Activated naive CD8-positive, alpha-beta T cell treated with anti-CD3 and anti-CD28 coated beads, Interleukin-2, amount 50 U/mL, for 24 hours (primary cell): ENCODE measurements at places on chromosomes 13 and 19.
A peak's percentile ranks its signal among the peaks of the same experiment; 100 is the strongest.

GRCh38 chr19:1658150-1659083 is 6.0 kb upstream of the TCF3 start:
- no peak for DNase-seq

DNA sequence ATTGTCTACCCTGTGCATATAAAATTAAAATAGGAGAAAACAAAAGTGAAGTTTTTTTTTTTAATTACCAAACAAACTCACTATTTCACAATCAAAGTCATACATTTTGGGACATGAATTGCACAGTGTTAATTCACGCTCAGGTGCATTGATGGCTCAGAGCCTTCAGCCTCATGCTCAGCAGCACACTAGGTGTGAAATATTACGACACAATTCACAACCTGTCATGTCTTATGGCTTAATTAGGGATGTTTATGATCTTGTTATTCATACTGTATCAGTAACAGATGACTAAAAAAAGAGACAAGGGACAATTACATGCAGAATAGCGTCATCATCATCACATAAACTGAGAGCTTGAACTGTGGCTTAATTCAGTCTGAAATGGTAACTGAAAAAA is 2005.5 kb upstream of the PCDH20 start:
- DNase-seq = no peak

DNA sequence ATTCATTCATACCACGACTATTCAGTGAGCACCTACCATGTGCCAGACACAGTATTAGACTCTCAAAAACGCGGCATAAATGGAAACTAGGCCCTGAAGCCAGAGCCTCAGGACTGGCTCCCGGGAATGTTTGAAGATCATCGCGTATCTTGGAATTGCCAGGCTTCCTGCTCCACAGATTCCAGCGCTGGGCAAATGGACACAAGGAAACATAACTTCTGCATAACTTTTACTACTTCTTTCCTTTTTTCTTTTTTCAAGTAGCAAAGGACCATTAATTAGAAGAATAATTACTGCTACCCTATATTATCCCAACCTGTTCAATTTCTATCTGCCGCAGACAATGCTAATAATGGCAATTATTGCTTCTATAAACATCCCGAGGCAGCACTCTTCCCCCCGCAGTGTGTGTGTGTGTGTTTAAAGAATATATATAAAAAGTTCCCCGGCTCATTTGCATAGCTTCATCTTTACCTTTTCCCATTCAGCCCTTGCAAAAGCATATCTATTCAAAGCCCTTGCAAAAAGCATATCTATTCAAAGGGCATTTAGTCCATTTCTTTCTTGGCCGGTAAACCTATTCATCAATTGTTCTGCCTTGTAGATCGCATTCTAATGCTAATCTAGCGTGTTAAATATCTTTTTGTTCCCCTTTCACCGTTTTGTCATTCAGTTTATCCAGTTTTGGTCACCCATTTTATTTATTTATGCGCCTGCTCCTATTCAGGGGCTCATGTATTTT is 6.1 kb downstream of the SOX21 start:
- no peak for DNase-seq

GRCh38 chr13:92297971-92298942 is 899.8 kb downstream of the GPC5 start:
- no peak for DNase-seq

DNA sequence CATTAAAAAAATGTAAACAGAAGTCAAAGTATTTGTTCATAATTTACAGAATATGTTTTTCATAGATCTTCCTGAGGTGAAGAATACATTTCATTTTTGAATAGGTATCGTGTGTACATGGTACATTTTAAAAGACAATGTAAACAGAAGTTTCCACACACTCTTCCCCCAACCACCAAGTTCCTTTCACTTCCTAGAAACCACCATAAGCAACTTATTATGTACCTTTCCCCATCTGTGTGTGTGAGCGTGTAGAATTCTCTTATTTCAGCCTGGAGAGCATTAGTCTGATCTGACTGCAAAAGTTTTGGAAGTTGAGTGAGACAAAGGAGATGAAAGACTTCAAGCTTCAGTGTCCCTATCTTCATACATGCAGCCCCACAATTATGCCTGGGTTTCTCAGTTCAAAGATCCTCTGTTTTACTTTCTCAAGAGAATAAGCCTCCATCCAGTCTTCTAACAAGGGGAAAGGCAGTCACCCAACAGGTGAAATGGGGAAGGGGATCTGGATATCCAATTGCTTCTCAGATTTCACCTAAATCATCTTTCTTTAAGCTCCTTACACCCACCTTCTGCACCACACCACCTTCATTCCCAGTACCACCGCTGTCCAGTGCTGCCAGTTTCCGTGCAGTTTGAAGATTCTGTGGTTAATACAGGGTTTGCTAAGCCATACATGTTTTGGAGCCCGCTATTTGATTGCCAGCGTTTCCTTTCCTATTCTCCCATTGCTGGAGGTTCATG is 2.1 kb downstream of the TEX30 start:
- DNase-seq = no peak

GRCh38 chr13:44354331-44354730 is 19.3 kb upstream of the SERP2 start:
- DNase-seq = no peak

DNA sequence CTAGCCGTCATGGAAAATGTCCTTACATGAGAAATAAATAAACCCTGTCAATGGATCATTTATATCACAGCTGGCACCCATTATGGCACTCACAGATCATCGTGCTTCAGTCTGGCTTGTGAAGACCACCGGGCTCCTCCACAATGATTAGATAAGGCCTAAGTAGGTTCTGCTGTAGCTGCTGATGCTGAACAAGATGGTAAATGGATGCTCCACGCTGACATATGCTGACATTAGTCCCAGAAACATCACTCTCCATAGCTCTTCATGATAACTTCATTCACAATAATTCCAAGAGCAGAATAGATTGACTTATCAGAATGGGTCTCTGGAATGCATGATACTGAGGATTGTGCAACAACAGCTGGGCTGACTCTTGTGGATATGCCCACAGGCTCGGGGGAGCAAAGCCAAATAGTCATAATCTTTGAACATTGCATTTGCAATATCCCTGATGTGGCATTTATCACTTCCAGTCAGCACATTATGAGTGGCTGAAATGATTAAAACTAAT is 63.8 kb upstream of the RXFP2 start:
- DNase-seq = no peak

- DNase-seq = no peak
Measured at GRCh38 chr19:45507872-45508416, 665 bp downstream of the VASP start.

- no peak for DNase-seq
Measured at GRCh38 chr13:28237944-28238343, 99.6 kb downstream of the PAN3 start.

- DNase-seq = no peak
Measured at GRCh38 chr13:97076898-97077297, 82.6 kb upstream of the OXGR1 start.

- peak; percentile 18 for DNase-seq
Measured at GRCh38 chr19:34962687-34963572, 1.1 kb downstream of the ZNF792 start.

GRCh38 chr19:53812335-53812734 is 11.8 kb downstream of the NLRP12 start:
- no peak for DNase-seq

DNA sequence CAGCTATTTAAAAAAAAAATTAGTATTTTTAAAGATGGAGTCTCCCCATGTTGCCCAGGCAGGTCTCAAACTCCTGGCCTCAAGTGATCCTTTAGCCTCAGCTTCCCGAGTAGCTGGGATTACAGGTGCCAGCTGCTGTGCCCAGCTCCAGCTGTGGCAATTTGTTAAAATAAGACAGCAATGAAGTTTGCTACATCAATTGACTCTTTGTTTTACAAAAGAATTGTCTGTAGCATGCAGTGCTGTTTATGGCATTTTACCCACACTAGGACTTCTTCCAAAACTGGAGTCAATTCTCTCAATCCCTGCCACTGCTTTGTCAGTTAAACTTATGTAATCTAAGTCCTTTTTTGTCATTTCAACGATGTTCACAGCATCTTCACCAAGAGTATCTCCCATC is 49.3 kb downstream of the NDFIP2 start:
- DNase-seq = no peak

DNA sequence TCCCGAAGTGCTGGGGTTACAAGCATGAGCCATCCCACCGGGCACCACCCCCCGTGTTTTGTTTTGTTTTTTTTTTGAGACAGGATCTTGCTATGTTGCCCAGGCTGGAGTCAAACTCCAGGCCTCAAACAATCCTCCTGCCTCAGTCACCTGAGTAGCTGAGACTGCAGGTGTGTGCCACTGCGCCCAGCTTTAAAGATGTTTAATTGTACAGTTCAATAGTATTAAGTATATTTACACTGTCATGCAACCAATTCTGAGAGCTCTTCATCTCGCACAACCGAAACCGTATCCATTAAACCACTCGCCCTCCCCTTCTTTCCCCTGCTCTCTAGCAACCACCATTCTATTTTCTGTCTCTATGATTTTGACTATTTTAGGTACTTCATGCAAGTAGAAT is 15.6 kb downstream of the NUCB1 start:
- no peak for DNase-seq

DNA sequence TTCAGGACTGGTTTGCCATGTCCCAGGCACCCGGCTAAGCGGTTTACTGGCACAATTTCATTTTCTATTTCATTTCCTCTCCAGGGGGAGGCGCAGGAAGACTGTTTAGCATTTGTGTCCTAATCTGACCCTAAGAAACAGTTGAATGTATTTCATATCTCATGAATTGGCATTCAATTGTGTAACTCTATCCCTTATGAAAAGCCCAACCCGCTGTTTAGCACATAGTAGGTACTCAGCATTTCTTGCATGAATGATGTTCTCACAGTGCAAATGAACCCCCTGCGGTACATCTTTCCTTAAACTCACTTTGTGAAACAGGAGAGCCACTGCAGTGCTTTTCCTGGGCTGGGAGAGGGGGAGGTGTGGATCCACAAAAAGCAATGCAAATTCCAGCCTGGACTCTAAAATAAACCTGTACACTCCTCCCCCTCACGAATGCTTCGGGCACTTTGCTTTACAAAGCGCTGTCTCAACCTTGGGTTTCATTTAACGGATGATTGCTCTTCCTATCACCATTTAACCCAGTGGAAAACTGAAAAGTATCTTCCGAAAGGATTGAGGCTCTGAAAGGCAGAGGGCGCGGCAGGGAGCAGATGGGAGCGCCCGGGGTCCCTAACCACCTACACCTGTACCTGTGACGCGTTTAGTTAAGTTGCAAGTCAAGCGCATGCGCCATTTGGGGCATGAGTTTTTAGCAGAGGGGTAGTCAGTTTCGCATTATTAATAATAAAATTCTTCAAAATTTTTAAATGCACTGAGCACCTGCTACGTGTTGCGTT is 1.2 kb upstream of the EEF2 start:
- DNase-seq = peak; percentile 68

DNA sequence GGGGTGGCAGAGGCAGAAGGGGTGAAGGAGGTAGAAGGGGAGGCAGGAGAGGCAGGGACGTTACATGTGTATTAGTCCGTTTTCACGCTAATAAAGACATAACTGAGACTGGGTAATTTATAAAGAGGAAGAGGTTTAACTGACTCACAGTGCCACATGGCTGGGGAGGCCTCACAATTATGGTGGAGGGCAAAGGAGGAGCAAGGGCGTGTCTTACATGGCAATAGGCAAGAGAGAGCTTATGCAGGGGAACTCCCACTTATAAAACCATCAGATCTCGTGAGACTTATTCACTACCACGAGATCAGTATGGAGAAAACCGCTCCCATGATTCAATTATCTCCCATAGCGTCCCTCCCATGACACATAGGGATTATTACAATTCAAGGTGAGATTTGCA is 19.0 kb upstream of the ACOD1 start:
- DNase-seq = no peak

- no peak for DNase-seq
Measured at GRCh38 chr13:30133996-30134395, 173.4 kb downstream of the KATNAL1 start.

GRCh38 chr13:39663508-39663907 is 8.0 kb downstream of the COG6 start:
- no peak for DNase-seq

GRCh38 chr13:23350009-23350408 is 83.5 kb downstream of the SACS start:
- no peak for DNase-seq

- DNase-seq = no peak
Measured at GRCh38 chr19:52910648-52911047, 12.6 kb downstream of the ZNF888 start.

- no peak for DNase-seq
Measured at GRCh38 chr19:13537454-13537853, 31.2 kb upstream of the CACNA1A start.

DNA sequence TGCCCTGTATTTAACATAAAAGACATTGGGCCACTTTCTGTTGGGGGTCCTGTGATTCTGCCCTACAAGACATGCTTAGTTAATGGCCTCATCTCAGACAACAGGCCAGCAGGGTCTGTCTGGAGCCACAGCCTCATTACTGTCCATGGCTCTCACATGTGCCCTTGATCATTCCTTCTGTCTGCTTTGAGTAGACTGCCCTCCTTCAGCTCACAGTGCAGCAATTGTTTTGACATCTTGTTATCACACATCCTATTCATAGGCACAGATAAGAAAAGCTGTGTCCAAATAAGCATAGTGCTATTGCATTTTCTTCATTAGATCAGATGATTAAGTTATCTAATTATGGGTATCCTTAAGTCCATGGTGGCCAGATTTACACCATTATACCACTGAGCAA is 127.9 kb downstream of the KCTD12 start:
- no peak for DNase-seq

DNA sequence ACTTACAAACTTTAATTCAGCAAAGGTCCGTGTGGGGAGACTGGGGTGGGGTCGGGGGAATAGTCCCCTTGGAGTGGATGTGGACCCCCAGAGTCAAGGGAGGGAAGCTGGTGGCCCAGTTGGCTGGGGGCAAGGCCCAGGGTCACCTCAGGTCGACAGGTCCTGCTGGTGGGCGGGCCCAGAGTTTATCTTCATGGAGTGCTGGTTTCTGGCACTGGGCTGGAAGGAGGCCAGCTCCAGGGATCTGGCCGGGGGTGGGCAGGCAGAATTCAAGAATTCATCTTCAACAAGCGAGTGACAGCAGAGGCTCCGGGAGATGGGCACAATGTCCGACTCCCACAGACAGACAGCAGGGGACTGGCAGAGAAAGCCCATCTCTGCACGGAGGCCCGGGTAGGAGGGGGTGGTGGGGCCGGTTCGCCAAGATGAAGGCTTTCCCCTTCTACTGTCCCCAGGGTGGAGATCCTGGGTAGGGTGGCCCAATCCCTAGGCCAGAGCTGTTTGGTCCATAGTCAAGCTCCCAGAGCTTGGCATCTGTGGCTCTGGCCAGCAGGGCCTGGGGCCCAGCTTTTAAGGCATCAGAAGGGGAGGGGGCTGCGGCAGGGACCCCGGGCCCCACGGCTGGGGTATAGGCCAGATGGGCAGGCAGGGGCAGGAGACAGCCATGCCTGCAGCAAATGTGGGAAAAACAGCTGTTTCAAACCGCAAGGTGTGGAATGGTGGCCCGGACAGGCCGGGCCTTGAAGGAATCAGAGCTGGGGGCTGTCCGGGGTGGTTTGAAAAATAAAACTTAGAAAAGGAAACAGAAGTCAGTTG is 622 bp upstream of the FDX2 start:
- DNase-seq = no peak

GRCh38 chr13:31209172-31209840 is 9.5 kb downstream of the B3GLCT start:
- no peak for DNase-seq
